Heart left ventricle (tissue), 16 donors: ENCODE measurements at places on chromosomes 5 and 9. TPM values are rescaled to one million over a fixed set of nuclear protein-coding genes. Genes with fewer than 3 reads are reported as not detected.

GRCh38 chr9:117403403-117403811 lies 11.4 kb downstream of the ASTN2 start:
- no peak for DNase-seq

DNA sequence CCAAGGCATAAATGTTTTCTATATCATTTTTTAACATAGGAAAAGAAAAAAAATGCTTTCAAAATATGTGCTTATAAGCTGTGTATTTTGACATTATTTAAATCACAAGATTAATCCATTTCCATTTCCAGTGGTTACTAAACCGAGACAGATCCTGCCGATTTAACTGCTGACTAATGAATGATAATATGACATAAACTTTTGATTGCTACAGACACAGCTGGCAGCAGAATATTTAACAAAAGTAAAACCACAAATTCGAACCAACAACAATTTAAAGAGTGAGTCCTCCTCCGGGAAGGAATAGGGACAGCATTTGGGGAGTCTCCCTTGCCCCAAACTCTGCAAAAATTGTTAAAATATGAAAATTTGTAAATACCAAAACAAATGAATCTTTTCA lies 401.3 kb upstream of the DAB2 start:
- no peak for DNase-seq

GRCh38 chr9:81620002-81620390 lies 69.4 kb downstream of the TLE1 start:
- DNase-seq: no peak

GRCh38 chr9:87628346-87628745 lies 97.6 kb upstream of the CTSL start:
- no peak for DNase-seq

DNA sequence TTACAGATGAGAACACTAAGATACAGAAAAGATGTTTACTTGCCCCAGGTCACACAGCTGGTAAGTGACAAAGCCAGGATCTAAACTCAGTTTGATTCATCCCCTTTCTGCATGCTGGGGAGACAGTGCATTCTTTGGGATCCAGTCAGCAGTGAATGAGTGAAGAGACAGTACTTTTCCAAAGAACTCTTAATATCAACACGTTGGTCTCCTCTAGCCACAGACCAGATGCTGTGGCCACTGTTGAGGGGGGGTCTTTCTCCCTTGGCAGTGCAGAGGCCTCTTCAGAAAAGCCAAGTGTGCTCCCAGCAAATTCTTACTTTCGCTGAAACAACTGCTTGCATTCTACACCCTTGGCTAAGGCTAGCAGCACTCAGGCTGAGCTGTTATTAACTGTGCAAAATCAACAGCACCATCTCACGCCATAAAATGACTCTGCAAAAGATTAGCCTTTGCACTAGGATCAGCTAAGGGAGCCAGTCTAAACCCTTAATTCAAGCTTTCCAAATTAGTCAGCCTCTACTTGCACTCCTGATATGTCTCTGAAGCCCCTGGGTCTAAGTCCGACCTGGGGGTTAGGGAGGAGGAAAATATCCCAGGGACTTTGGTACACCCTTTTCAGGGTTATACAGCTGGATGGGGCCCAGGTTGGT lies 4.8 kb upstream of the TMEM171 start:
- no peak for DNase-seq

DNA sequence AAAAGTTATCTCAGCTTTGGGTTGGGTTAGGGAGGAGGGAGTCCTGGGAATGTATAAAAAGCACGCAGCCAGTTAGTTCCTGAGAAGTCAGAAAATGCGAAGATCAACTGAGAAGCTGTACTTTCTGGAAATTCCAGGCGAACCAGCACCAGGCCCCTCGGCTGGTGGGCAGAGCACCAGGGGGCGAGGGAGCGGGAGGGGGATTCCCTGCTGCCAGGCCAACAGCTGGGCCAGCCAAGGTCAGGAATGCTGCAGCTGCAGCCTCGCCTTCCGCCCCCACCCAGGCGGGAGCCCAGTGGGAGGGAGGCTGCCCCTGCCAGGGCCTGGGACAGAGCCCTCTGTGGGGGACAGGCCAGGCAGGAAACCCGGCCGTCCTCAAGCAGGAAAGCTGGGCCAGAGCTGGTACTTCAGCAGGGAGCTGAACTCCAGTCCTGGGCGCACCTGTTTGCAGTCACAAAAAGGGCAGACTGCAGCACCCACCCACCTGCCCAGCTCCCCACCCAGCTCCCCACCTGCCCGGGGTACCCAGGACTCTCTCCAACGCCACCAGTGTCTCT lies 35.5 kb downstream of the VAV2 start:
- peak; percentile 46 for DNase-seq

DNA sequence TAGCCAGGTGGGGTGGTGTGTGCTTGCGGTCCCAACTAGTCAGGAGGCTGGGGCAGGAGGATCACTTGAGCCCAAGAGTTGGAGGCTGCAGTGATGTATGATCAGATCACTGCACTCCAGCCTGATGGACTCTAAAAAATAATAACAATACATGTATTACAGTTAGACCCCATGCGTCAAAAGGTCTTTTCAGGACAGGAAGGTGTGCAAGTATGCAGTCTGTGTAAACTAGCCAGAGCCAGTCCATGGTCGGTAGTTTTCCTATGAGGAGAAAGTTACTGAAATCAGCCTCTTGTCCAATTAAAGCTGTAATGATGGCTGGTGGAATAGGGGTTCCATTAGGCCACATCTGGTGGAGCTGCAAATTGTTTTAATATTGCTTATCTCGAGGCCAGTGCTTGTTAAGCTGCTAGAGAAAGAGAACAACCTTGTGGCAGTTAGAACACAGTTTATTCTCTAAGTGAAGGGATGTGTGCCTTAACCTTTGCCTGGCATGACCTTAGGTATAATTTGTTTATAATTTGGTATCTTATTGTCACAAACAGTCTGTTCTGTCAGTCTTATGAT lies 1.5 kb upstream of the STOM start:
- DNase-seq: no peak

DNA sequence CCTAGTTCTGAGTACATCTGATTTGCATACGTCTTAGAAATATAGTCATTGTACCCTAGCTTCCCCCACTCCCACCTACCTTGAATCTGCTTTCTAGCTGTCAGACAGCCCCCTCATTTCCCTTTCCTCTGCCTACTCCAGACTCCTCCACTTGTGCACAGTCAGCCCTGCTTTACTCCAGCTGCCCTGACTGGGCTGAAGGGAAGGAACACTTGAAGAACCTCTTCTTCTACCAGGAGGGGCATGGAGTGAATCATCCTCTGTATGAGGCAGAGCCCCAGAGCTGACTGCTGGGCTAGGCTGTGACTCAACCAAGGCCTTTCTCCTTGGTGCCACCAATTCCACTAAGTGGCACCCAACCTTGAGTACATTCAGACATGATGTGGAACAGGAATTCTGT lies 18.1 kb upstream of the ZFR start:
- no peak for DNase-seq

- peak; percentile 71 for DNase-seq
Observed at GRCh38 chr9:89676281-89676680, 71.5 kb downstream of the GADD45G start.

GRCh38 chr5:56798521-56798920 lies 16.8 kb upstream of the MAP3K1 start:
- no peak for DNase-seq

- no peak for DNase-seq
Observed at GRCh38 chr5:57727591-57727990, 245.0 kb upstream of the ACTBL2 start.

DNA sequence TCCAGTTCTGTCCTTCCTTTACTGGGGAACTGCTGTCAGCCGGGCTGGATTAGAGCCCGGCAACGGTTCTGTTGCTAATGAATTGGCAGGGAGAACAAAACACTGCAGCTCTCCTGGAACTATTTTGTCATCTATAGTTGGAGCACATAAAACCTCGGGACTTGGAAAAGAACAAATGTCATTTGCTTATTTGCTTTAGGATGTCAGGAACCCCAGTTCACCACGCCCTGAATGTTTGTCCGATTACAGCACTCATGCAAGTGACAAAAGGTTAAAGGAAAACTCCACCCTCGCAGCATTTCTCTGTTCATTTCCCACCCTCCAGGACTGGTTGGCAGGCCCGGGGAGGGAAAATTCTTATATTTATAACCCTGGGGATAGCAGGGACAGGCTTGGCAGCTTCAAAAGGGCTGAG lies 66.4 kb upstream of the PLPP1 start:
- DNase-seq: peak; percentile 90

DNA sequence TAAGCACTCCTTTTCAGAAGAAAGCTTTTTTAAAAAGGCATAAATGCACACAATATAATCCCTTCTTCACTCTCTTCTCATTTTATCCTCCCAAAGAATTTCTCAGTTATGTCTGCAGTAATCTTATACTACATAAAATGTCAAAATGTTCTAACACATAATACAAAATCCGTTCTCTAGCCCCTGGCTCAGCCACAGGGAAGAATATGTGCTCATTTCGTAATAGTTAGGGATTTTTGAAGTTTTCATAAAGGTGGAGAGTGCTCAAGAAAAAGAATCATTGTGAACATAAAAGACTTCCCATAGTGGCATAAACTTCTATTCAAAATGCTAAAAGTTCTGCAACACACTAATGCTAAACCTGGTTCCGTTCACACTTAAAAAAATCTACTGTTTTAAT lies 1410.7 kb upstream of the C9orf72 start:
- DNase-seq: no peak

GRCh38 chr9:104875320-104875719 lies 52.6 kb downstream of the ABCA1 start:
- DNase-seq: no peak

DNA sequence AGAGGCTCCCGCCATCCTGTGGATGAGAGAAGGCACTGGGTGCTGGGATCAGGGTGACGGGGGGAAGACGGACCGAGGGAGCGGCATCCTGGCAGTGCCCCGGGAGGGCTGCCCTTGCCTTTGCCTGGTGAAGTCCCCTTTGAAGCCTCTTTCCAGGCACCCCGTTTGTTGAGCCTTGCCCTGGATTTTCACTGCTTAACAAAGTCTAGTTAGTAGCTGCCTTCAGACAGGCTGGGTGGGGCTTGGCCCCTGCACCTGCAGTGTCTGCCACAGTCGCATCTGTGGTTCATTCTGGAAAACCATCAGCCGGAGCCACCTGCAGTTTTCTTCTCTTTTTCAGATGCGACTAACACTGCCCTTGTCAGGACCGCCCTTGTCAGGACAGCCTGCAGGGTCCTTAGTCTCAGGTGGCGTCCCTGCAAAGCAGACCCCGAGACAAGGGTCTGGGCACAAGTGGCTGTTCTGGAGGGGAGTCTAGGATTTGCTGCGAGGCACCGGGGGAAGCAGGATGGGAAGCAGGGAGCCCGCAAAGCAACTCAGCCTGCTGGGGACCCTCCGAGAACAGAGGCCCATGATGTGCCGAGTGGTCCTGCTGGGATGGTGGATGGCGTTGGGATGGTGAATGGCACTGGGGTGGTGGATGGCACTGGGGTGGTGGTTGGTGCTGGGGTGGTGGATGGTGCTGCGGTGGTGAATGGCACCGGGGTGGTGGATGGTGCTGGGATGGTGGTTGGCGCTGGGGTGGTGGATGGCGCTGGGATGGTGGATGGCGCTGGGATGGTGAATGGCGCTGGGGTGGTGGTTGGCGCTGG lies 147.9 kb upstream of the COL5A1 start:
- DNase-seq: no peak

DNA sequence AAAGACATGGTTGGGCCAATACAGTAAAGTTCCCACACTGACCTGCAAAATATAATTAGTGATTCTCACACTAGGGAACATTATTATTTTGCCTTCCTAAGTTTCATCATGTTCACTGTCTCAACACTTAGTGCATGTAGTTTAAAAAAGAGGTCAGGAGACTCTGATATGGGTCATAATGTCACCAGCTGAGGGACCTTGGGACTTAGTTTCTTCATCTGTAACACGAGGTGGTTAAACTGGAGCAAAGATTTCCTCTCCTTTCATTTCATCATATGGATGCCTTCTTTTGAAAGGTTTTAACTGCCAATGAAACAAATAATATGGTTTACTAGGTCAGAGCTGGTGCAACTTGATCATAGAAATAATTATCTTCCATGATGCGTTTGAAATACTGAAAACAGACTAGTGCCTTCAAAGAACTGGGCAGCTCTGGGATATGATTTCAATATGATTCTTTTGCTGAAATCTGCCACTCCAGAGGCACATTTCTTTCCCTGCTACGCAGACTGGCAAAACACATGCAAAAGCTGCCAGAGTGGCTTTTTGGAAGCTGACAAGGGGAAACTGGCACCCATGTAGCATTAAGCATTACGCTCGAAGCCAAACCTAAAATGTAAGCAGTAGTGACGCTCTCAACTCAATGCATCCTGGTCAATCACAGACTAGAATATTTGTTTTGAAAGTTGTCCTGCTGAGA lies 20.8 kb downstream of the RETREG1 start:
- no peak for DNase-seq

DNA sequence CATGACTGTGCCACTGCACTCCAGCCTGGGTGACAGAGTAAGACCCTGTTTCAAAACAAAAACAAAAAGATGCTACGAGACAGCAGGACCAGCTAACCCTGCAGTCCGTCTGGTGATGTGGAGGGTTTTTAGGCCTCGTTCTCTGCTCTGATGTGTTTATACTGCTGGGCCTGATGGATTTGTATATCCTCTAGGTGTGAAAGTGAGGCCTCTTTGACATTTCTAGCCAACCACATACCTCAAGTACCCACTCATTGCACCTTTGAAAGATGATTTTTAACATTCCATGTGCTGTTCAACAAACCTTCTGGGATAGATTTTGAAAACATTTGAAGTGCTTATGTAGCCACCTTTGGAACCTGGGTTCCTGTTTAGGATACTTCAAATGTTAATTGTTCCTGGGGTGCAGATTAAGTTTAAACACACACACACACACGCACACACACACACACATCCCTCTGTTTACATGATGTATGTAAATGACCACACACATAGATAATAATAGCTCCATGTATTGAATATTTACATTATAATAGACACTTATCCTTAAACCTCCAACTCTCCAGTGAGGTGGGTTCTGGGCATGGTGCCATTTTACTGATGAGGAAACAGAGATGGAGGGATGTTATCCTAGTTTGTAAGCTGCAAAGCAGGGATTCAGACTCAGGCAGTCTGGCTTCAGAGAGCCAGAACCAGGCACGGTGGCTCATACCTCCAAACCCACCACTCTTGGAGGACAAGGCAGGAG lies 48.8 kb upstream of the GOLPH3 start:
- no peak for DNase-seq

GRCh38 chr9:69190086-69190862 lies 16.2 kb downstream of the TJP2 start:
- no peak for DNase-seq

GRCh38 chr9:72955126-72955455 lies 2.2 kb upstream of the ALDH1A1 start:
- no peak for DNase-seq

- DNase-seq: no peak
Observed at GRCh38 chr5:68922172-68922987, 171.4 kb upstream of the SLC30A5 start.

GRCh38 chr5:170330568-170331054 lies 33.0 kb upstream of the LCP2 start:
- DNase-seq: no peak

The ARHGEF37 gene
- polyA plus RNA-seq: 9.3 TPM

The CA9 gene
- 0.54 TPM for polyA plus RNA-seq

The CNTNAP3B gene
- 3.4 TPM for polyA plus RNA-seq

The FSD1L gene
- polyA plus RNA-seq: 4.4 TPM

The ZNF354C gene
- 1.9 TPM for polyA plus RNA-seq

The INSL6 gene
- not detected for polyA plus RNA-seq

The UGT3A1 gene
- polyA plus RNA-seq: not detected

The TMEM174 gene
- polyA plus RNA-seq: not detected

The HAPLN1 gene
- 0.15 TPM for polyA plus RNA-seq
